ENCODE measurements at places on chromosomes 1 and 21.

GRCh38 chr21:22258821-22259220 is 1260.6 kb downstream of the NCAM2 start:
- no peak for DNase-seq

GRCh38 chr1:164801246-164801731 is 242.3 kb downstream of the PBX1 start:
- peak; percentile 20 for DNase-seq

DNA sequence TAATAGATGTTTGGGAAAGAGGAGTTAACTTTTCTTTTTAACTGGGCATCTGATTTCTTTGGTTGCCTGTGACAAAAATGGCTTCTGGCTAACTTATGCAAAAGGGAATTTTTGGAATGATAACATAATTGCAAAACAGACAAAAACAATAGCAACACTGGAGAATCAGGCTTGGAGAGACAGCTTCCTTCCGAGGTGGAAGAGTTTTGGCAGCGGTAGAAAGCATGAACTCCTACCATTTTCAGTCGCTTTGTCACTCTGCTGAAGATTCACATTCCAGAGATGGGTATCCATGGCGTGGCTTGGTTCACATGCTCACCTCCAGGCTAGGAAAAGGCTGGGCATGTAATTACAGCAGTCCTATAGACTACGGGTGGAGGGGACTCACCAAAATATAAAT is 17.2 kb upstream of the FGGY start:
- no peak for DNase-seq

GRCh38 chr1:30638811-30639210 is 84.6 kb downstream of the MATN1 start:
- DNase-seq: no peak

DNA sequence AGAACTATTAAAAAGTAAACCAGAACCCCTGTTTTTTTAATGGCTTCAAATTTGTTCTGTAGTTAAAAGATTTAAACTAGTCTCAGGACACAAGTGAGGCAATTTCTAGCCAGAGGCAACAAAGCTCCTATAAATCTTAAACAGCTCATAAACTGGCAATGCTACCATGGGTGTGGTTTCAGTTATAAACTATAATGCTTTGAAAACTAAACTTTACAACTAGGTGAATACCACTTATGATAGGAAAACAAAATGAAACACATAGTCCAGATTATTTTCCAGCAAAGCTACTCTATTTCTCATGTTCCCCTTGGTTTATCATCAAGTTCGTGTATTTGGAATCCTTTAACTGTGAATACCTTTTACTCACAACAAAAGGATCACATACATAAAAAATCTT is 282.5 kb downstream of the VAV3 start:
- no peak for DNase-seq

GRCh38 chr1:197356723-197357533 is 88.9 kb downstream of the CRB1 start:
- no peak for DNase-seq

DNA sequence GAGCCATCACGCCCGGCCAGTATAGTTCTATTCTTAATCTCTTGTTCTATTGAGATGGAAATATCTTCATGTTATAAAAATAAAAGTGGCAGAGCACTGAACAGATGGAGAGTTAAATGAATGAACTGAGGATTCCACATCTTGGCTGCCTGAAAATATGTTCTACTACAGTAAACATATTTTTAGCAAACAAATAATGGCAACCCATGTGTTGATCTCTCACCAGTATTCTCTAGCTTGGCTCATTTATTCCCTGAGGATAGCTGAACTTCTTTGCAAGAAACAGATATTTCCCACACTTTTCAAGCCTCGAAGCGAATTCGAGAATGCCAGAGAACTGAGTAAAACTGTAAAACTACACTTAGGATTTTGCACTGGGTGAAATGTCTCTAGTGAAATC is 58.9 kb downstream of the DIRAS3 start:
- no peak for DNase-seq

DNA sequence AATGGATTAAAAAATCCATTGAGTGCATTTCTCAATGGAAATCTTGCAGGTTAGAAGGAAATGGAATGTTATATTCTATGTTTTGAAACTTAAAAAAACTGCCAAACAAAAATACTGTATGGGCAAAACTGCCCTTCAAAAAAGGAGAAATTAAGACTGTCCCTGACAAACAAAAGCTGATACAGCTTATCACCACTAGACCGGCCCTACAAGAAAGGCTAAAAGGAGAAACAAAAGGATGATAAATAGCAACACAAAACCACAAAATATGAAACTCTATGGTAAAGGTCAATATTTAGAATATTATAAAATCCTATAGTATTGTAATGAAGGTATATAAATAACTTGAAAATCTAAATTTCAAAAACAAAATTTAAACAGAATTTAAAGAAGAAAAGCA is 60.0 kb downstream of the SLC25A24 start:
- DNase-seq: no peak

- DNase-seq: no peak
Measured at GRCh38 chr1:56824271-56824670, 5.1 kb upstream of the FYB2 start.

GRCh38 chr1:231274119-231274825 is 33.3 kb downstream of the GNPAT start:
- no peak for DNase-seq

DNA sequence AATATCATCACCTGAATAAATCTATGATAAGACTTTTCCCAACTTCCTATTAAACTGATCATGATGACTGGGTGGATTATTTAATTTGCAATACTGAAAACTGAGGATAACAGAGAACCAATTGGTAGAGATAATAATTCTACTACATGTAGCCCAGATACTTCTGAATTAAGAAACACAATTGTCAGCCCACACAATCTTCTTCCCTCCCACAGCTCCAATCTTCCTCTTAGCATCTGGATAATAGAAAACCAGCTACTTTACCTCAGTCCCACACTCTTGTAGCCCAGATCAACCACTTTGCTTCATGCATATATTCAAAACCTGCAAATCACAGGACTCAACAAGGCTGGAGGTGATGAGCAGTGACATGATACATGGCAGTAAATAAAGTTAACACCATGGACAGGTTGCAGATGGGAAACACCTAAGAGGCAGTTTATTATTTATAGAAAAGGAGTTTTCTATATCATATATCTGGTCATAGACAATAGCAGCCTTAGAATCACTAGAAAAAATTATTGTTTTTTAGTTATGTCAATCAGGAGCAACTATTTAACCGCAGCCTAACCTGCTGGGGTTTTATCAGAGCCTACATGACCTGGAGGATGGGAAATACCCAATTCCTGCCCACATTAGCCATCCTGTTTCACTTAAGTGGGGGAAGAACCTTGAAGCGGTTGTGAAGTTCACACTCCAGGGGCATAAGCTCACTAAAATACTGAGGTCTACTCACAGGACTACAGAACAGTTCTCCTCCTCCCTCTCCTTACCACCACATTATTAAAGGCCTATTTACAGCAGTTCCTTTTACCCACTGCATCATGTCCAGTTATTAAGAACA is 16.7 kb downstream of the FRRS1 start:
- DNase-seq: no peak

GRCh38 chr1:236281654-236282424 is at the start of gene ERO1B:
Gene ERO1B (minus strand): TSS chr1:236281958. CDS start chr1:236281783, 175 bp downstream.
- peak; percentile 90 for DNase-seq

DNA sequence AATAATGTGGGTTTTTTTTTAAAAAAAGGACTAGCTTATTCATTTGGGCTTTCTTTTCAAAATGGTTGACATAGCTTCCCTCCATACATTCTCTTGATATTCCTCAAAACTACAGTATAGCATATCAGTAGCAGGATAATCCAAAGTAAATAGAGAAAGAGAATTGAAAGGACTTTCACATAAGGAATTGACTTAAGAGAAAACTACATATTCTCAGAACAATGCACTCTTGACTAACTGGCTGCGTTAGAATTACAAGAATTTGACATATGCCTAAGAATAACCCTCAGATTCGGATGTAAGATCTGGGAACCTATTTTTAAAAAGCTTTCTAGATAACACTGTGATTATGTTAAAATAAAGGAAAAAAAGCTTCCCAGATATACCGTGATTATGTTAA is 3.1 kb downstream of the PRKAB2 start:
- no peak for DNase-seq

Measured in nucleus accumbens (tissue), 56 donors.